Kasumi-1 (cell line): ENCODE measurements at places on chromosomes 16 and 17.

DNA sequence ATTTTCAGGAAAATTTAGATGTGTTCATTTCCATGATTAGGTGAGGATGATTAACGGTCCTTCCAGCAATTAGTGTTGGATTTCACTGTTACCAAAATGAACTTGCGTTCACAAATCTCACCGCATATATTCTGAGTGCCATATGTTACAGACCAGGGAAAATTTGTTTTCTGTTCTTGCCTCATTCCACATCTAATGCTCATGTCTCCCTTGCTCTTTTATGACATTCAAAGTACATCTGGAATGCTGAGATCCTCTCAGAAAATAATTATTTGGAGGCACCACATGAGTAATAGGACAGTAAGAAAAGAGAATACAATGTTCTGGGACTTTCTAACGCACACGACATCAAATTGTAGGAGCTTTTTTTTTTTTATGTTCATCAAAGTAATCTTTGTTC lies 406.5 kb downstream of the SHISA9 start:
- DNase-seq, result no peak

- DNase-seq, result no peak
These were observed 42.7 kb upstream of the CORO6 start for GRCh38 chr17:29665481-29665810.

DNA sequence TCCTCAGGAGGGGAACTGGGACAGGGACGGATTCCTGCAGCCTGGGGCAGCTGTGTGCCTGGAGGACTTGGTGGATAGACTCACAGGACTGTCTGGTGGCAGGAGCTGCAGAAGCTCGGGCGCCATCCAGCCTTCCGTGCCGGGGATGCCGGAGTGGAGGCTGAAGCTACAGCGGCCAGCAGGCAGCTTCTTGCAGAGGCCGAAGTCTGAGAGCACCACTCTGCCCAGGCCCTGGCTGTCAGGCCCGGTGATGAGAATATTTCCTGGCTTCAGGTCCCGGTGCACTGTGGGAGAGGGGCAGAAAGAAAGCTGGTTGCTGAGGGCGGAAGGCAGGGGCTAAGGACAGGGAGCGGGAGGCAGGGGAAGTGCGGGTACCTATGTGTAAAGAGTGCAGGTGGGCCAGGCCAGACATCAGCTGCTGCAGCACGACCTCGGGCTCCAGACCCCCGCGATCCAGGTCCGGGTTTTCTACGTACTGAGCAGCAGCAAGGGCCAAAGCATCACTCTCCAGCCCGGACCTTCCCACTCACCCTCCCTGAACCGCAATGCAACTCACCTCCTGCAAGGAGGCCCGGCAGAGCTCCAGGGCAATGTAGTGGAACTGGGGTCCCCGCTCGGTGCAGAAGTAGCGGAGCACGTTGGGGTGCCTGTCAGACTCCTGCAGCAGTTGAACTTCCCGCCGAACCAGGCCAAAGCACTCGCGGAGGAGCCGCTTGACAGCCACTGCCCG lies 16.1 kb downstream of the PLK1 start:
- no peak for DNase-seq

DNA sequence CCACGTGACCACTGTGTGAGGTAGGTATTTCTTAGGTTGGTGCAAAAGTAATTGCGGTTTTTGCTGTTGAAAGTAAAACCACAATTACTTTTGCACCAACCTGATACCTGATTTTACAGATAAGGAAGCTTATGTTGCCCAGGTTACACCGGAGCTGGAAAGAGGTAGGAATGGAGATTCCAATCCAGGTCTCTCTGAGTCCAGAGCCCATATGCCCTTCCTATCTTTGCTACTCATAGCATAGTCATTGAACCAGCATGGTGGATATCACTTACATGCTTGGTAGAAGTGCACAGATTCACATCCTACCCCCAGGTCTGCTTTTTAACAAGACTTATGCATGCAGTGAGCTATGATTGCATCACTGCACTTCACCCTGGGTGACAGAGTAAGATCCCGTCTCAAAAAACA lies 61.8 kb downstream of the ARSG start:
- no peak for DNase-seq

DNA sequence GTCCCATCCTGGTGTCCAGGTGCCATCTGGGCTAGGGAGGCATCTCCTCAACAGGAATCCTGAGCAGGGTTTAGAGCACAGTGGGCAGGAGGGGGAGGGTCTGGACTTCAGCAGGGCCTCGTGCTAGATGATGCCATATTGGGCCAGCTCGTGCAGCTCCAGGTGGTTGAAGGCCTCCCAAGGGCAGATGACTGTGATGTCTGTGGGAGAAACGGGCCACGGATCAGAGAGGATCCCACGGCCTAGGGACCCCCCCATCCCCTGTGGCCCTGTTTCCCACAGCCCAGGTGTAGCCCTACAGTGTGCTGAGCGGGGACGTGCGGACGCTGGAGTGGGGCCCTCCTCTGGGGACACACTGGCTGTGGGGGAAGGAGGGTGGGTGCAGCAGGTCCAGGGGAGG lies 5.4 kb downstream of the PDE6G start:
- DNase-seq, result no peak

- no peak for DNase-seq
These were observed 373.3 kb downstream of the SLC39A11 start for GRCh38 chr17:72719206-72719577.

DNA sequence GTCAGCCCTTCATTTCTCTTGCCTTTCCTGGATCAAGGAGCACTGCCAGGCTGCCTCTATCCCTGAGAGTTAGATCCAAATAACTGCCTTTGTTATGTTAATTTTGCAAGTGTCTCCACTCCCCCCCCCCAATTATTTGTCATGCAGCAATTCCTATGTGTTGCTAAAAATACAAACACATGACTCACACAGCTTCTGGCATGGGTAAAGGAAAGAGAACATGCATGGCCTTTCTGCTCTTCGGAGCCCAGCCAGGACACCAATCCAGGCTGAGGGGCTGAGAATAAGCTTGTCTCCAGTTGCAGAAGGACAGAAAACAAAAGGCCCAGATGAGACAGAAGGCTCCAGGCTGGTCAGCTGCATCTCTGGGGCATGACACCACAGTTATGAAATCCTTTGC lies 148.0 kb upstream of the TNRC6C start:
- no peak for DNase-seq

GRCh38 chr16:74078511-74079231 lies 217.9 kb upstream of the PSMD7 start:
- DNase-seq, result no peak
